ENCODE measurements at places on chromosomes 5 and 9.

- no peak for DNase-seq
Observed at GRCh38 chr9:86860006-86860405, 87.3 kb downstream of the GAS1 start.

DNA sequence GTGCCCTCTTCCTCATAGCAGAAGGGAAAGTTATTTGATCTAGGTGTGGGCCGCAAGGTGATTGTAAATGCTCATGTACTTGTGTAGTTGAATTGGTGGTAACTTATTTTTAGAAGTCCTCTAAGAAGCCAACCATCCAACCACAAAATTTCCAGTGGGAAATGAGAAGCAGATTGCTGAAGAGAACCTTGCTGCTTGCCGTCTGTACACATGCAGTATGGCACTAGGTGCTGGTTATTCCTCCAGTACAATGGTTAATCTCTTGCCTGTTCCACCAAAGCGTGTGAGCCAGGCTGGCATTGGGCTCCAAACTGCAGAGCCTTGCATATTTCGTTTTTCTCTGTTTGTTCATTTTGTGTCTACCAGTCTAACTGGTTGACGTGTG is 28.0 kb downstream of the PIP5K1B start:
- no peak for DNase-seq

DNA sequence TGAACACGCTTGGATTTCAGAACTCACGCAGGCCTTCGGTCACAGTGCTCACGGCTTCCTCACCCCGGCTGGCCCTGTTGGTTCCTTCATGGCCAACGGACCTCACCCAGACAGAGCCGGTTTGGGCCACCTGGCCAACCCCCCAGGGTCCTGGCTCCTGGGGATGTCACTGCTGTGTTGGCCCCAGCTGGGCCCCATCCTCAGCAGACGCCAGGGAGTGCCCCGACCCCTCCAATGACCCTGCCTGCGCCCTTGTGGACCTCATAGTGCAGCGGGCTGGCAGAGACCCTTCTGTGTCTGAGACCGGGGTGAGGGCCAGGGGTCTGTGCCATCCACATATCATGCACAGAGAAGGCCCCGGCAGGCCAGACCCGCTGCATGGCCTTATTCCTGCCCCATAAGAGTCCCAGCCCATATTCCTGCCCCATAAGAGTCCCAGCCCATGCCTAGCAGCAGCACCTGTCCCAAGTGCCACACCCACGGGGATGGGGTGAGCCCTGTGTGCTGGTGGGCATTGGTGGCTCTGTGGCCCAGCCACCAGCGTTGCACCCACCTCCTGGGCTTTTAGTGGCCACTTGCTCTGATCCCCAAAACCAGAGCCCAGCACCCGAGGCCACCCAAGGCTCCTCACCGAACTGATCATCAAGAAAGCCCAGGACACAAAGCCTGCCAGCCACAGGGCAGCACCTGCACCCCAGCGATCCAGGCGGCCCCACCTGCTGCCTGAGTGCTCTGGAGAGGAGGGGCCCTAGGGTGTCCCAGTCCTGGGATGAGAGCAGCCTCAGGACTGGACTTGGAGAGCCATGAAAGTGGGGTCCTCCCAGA is 1.3 kb upstream of the LPCAT1 start:
- DNase-seq, result no peak

- peak; percentile 13 for DNase-seq
Observed at GRCh38 chr5:53291528-53291927, 182.0 kb upstream of the MOCS2 start.

DNA sequence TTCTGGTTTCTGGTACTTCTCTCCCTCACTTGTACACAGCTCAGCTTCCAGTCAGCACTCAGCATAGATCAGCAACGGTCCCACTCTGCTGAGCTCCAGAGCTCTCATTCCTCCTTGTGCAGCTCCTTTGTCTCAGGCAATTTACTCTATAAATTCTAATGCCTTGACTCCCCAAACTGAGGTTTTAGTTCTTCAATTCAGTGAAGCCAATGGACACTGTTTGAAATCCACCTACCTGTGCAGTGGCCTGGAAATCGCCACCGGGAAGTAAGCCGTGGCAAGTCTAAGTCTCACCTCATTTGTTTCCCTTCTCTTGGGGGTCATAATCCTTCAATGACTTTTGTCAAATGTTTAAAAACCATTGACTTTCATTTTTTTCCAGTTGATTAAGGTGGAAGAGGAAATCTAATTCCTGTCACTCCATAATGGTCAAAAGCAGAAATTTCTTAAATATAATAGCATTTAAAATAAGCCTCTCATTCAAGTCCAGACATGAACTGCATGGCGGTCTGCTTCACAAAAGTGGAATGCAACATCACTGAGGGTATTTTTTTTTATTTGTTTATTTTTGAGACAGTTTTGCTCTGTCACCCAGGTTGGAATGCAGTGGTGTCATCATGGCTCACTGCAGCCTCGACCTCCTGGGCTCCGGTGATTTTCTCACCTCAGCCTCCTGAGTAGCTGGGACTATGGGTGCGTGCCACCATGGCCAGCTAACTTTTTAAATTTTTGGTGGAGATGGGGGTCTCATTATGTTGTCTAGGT is 79.6 kb downstream of the C7 start:
- no peak for DNase-seq

GRCh38 chr9:1051584-1052275 is 1.6 kb downstream of the DMRT2 start:
- DNase-seq, result peak; percentile 79

- peak; percentile 59 for DNase-seq
Observed at GRCh38 chr5:35369965-35370790, 139.9 kb upstream of the PRLR start.

DNA sequence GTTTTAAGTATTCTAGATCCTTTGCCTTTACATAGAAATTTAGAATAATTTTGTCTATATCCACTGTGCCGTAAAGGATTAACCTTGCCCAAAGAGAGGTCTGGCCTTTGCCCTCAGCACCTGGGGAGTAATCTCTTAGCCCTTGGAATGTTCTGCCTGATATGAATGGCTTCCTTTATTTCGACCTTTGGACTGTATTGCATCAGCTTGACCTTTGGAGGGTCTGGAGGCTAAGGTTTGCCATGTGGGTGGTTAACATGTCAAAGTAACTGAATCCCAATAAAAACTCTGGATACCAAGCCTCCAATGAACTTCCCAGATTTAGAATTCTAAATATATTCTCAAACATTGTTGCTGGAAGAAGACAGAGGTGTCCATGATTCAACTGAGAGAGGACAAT is 54.7 kb downstream of the NR2F1 start:
- DNase-seq, result no peak

GRCh38 chr9:76087976-76088375 is 197.5 kb downstream of the PCSK5 start:
- DNase-seq, result no peak

Data from DMS53 (cell line).